ENCODE measurements at places on chromosomes 4 and X.

GRCh38 chrX:12042615-12043014 lies 95.7 kb upstream of the FRMPD4 start:
- DNase-seq = no peak

- DNase-seq = no peak
Observed at GRCh38 chr4:107468812-107469211, 251.2 kb downstream of the PAPSS1 start.

GRCh38 chr4:91233164-91233563 lies 1070.6 kb upstream of the GRID2 start:
- DNase-seq = no peak

- no peak for DNase-seq
Observed at GRCh38 chr4:121380776-121381462, at the start of gene QRFPR. Gene QRFPR, minus strand, starts transcription at chr4:121381018. Its CDS starts 371 bp downstream, at chr4:121380647.

- no peak for DNase-seq
Observed at GRCh38 chrX:51494409-51494808, 2.0 kb downstream of the NUDT11 start.

GRCh38 chr4:137420901-137421396 lies 111.3 kb downstream of the PCDH18 start:
- DNase-seq = no peak

- no peak for DNase-seq
Observed at GRCh38 chr4:1533501-1534064, 127.3 kb upstream of the NKX1-1 start.

GRCh38 chrX:136147315-136147901 lies at the start of gene FHL1:
Gene FHL1, plus strand, starts transcription at chrX:136147533.
- peak; percentile 45 for DNase-seq

DNA sequence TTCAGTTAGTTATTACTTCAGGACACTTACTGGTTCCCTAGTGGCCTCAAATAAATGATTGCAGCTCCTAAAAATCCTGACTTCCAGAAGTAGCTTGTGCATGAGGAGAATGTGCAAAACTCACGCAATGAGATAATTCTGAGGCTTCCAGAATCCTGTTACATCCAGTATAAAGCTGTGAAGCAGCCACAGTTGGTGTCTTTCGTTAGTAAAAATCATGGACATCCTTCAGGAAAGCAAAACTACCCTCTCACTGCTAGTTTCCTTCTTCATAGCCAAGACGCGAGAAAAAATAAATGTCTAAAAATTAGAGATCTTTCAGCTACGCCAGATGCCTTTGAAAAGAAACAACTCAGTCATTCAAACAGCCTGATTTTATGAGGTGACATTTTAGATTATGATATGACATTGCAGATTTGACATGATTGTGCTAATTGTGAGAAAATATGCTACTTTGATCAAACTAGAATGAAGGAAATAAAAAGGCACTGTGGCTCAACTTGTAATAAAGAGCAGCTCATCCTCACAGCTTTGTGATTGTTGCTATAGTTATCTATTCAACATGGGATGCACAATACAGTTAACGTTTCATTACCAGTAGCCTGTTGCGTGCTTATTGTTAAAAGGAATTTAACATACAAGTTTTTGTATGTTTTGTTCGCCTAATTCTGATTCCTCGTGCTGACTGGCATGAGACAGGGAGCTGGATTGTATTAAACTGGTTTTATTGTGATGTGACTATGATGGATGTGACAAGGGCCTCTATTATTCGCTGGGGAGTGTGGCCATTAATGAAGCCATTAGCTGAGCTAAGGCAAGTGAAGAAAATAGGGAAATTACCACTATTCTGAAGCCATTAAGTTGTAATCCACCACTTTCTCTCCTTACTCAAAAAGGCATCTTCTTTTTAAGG lies 40.5 kb downstream of the AFF2 start:
- DNase-seq = no peak

GRCh38 chrX:20680998-20681397 lies 414.3 kb upstream of the RPS6KA3 start:
- no peak for DNase-seq

- no peak for DNase-seq
Observed at GRCh38 chrX:34810364-34810763, 132.2 kb upstream of the FAM47B start.

- no peak for DNase-seq
Observed at GRCh38 chrX:48306175-48306574, 50.3 kb downstream of the SSX3 start.

DNA sequence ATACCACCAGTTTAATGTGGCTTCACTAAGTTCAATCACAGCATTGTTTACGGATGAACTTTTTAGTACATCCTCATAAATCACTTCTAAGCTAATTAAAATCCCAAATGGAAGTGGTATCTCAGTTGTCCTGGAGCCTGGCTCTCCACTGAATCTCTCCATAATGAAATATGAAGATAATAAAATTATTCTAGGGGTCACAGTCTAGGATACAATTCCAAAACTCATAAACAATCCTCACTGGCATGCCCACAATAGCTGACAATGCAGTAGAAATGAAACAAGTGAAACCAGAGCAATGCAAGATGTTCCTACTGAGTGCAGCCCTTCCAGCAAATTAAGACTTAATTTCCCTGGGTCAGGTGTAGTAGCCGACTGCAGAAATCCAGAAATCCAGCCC lies 47.3 kb upstream of the FAM9B start:
- no peak for DNase-seq

DNA sequence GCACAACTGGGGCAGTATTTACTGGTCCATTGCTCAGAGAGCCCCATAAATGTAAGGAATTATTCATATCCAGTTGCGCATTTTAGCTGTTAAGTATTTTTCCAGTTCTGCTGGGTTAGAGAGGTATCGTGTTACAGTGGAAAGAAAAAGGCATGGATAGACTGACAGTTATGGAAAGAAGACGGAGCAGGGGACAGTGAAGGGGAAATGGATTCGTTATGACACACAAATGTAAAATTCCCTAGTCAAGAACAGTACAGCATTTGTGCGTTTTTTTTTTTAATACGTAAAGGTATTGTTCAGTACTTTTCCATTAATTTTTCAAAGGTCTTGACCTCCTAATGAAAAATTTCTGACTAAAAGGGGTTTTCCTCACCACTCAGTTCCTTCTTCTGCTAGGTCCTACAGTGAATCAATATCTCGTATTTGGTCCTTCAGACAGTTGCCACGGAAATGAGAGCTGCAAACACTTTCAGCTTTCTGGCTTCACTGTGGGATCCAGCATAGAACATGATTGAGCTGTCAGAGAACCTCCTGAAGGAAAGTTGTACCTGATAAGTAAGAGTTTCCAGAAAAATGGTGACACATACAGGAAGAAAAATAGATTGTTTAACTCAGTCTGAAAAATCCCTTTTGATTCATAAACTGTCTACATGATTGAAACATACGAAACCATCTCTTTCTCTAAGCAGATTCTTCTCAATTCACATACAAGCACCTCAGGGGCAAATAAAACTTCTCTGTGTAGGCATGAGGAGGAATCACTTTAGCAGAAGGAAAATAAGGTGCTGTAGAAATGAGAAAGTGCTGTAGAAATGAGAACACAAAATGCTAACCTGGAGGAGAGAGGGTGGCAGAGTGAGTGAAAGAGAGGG lies 21.8 kb upstream of the BBS12 start:
- peak; percentile 23 for DNase-seq

- no peak for DNase-seq
Observed at GRCh38 chr4:174663216-174663615, 140.9 kb upstream of the HPGD start.

All from CD4-positive, alpha-beta T cell treated with Interleukin-15 for 4 hours (primary cell).